ENCODE measurements at places on chromosomes 7 and 10. TPM values are rescaled to one million over a fixed set of nuclear protein-coding genes. Genes with fewer than 3 reads are reported as not detected.

GRCh38 chr10:6011558-6011957 is 34.2 kb upstream of the IL15RA start:
- no peak for DNase-seq

DNA sequence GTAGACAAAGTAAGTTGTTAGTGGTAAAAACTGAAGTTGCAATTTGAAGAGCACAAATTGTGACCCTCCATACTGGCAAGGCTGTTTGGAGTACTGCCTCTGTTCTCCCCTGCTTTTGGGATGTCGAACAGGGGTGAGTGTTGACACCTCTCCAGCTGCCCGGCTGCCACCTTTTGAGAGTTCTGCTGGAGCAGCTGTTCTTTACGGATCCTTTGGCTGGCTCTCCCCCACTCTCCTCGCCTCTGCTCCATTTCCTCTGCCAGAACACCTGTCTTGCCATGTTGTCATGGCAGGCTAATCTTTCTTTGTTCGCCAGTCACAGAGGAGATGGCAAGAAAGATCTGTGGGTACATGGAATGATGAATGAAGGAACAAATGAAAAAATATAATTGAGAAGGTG is 34.9 kb downstream of the INSYN2A start:
- DNase-seq = peak; percentile 81

- no peak for DNase-seq
Observed at GRCh38 chr10:111593578-111593977, 516.7 kb downstream of the ADRA2A start.

DNA sequence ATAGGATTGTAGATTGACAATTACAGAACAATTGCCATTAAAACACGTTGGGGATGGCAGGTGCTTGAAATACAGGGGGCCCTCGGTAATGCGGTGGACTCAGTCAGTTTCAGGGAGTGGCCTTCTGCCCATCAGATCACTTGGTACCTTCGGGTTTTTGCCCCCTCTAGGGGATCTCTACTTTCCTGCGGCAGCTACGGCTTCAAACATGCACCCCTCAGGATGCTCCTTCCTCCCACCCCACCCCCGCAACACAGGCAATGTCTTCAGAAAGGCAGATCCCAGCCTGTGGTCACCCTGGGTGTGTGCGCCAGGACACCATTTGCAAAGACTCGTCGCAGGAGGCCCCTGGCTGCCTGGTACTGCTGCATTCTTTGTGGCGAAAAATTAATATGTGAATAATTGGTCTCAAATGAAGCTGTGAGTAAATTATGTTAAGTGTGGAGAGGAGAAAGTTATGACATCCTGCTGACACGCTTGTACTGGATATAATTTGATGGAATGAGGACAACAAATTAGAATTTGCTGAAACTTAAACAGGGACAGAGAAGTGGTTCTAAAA is 431.0 kb upstream of the MKI67 start:
- DNase-seq = no peak

GRCh38 chr10:8050556-8051108 is 3.9 kb upstream of the GATA3 start:
- no peak for DNase-seq

GIMAP5 gene
- not detected for total RNA-seq
